ENCODE measurements at places on chromosomes 4 and X.

DNA sequence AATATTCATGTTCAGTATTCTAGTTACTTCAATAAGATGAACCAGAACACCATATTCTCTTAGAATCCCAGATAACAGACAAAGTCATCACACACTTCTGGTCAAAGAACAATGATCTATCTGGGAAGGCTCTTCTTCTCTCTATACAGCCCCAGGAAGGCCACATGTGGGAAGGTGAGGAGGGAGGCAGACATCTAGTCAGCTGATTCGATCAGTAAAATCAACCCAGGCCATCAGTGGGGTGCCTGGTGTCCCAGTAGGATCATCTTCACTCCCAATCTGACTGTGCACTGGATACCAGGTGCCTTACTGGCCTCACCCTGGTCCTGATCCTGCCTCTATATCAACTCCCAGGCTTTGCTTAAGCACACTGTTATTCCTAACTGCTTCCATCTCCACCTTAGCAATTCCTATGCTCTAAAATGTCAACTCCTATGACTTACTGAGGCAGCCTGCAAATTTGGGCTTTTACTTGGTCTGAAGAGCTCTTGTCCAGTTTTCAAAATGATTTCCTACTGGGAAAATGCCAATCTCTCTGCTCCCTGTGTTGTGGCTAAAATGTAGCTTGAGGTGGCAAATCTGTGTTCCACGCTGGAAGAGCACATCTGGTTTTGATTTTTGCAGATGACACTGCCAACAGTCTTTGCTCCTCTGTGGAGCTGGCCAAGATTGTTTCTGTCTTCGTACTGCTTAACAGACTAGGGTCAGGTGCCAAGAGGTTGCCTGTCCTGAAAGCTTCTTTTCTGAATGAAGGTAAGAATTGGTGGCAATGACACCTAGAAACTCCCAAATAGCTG is 128.7 kb downstream of the MGST2 start:
- DNase-seq, result no peak

DNA sequence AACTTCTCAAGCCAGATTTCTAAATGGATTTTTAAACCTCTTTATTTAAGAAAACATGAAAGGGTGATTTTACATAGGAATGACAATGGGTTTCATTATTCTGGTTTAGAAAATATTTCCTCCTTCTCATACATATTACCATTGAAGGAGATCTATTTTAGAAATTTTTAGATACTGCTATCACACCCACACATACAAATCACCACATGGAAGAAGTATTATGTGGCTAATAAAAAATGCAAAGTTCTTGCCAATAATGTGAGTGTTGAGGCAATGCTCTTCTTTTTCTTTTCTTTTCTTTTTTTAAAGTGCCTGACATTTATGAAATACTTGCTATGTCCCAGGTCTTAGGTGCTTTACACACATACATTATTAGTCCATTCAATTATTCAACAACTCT is 6.8 kb downstream of the STAP1 start:
- DNase-seq, result no peak

GRCh38 chr4:94676970-94677369 is 80.8 kb upstream of the BMPR1B start:
- no peak for DNase-seq

- no peak for DNase-seq
Observed at GRCh38 chr4:129232589-129233337, 136.8 kb downstream of the C4orf33 start.

DNA sequence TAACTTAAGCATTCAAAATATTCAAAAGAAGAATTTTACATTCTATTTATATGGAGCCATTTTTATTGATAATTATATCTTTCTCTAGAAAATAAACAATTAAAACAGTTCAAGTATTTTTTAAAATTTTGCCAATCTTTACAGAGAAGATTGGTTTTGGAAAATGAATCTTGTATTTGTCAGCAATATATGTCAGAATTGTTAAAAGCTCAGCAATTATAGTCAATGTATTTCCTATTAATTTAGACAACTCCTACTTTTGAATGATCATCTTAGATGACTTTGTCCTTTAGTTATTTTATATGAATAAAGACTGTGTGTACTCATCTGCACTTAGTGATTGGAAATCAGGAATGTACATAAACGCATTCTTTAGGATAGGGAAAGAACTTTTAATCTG is 223.9 kb upstream of the MAD2L1 start:
- no peak for DNase-seq

DNA sequence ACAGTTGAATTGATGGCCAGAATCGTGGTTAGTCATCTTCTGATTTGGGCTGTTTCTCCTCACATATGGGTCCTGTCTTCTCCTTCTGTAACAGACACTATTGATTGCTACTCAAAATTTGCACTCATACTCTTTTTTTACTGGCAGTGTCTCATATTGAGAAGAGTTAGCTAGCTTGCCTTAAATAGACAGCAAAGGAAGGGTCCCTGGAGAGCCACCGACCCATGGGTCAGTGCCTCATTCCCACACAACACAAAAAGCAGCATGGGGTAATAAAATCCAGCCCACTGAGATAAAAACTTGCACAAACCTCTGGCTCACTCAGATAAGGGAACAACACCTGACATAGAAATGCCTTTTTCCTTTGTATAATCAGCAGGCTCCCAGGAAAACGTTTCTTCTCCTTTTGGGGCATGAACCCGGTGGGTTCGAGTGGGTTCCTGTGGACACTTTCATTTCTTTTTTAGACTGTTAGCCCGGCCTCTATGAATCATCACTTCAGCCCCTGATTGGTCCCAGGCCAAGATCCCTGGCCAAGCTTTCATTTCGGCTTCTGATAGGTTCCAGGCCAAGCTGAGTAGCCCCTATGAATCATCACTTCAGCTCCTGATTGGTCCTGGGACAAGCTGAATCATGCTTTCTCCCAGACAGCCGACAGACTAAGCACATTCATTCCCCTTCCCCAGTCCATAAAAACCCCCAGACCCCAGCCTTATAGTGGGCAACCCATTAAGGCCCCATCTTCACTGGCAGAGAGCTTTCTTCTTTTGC is 408.1 kb downstream of the DCAF12L2 start:
- no peak for DNase-seq

GRCh38 chrX:119784747-119785446 is 6.5 kb downstream of the RPL39 start:
- no peak for DNase-seq

- no peak for DNase-seq
Observed at GRCh38 chrX:136810493-136810892, 29.8 kb upstream of the ARHGEF6 start.

- DNase-seq, result no peak
Observed at GRCh38 chr4:145939441-145939750, 773 bp upstream of the ZNF827 start.

DNA sequence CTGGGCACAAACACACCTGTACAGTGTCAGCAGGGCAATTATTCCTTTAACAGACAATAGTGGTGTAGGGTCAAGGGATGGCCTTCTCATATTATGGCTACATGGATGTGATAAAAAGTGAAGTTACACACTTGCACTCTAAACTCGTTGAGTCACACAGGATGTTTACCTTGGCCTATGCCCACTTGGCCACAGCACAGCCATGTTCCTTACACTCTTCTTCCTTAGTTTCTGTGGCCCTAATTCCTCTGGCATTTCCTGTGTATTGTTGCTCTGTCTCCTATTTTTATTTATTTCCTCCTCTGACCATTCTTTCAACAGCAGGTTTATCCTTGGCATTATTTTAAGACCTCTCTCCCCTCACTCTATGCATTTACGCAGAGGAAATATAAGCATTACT is 86.8 kb upstream of the NPFFR2 start:
- no peak for DNase-seq

- no peak for DNase-seq
Observed at GRCh38 chrX:47633689-47634590, 4.2 kb upstream of the CFP start.

DNA sequence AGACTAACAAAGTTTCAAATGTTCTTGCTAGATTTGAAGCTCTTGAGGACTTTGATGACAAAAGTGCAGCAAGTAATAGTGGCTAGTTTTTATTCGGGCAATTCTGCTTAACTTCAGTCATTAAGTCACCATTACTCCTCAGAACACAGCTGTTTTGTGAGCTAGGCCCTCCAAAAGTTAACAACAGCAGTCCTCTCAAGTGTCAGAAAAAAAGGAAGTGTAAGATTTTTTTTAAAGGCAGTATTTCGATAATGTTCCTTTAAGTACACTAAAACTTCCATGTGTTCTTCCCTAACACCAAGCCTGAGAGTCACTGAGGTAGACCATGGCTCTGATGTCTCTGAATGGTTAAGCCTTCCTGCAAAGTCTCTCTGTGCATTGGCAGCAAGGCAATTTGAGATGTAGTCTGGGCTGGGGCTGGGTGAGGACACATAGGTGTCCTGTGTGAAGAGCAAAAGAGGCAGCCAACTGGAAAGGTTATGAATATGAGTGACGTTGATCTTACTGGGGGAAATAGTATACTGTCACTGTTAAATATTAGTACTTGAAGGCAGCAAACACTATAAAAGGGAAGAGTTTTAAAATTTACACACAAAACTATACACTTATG is 174.0 kb upstream of the MAP3K15 start:
- no peak for DNase-seq

GRCh38 chr4:173527103-173527891 is 2.7 kb downstream of the HAND2 start:
- DNase-seq, result no peak

GRCh38 chr4:176363072-176363471 is 43.3 kb downstream of the SPCS3 start:
- no peak for DNase-seq

GRCh38 chr4:8921465-8921864 is 49.8 kb upstream of the HMX1 start:
- no peak for DNase-seq

DNA sequence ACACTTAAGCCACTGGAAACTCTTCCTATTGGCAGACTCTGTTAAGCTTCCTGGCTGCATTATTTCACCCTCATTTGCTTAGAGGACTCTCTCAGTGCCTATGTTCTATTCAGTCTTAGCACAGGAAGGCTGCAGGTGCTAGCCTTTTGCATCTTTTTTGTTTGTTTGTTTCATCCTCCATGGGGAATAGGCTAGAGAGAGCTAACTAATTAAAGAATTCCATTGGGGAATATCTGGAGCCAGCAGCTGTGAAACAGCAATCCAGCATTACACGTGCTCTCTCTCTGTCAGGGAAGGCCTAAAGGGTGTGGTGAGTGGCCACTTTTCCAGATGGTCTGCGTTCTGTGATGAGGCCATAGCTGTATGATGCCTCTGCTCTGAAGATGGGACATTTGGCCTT is 633.6 kb downstream of the SPRY1 start:
- DNase-seq, result peak; percentile 8

- DNase-seq, result no peak
Observed at GRCh38 chr4:63458010-63458409, 951.2 kb downstream of the TECRL start.

- DNase-seq, result no peak
Observed at GRCh38 chrX:153392642-153393321, 8.4 kb downstream of the PNMA6E start.

- no peak for DNase-seq
Observed at GRCh38 chrX:29662759-29663503, 552.4 kb upstream of the MAGEB2 start.

- DNase-seq, result no peak
Observed at GRCh38 chr4:41430792-41431191, 107.2 kb upstream of the LIMCH1 start.

DNA sequence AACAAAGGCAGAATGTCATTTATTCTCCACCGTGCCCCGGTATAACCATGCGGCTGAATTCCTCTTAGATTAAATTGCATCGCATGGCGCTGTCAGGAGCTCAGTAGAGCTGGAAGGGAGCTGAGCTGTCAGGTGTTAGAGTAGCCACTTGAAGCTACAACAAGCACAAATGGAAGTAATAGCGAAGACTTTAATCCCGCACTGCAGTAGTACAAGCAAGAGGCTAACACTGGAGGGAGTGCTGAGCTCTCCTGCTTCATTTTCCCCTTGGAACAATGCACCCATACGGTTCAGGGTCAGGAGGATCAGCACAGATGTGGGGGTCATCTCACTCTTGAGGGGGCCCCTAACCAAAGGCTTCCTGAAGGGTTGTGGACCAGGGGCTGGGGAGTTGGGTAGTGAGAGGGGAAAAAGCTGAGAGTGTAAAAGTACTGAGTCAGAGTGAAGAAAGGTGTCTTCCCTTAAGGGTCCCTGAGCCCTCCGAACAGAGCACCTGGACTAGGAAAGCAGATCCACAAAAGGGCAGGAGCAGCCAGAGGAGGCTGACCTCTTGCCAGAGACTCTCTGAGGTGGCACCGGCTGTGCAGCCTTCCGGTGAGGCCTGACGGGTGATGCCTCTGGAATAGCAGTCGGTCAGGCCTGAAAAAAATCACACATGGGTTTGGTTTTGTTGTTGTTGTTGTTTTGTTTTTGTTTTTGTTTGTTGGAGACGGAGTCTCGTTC is 36.0 kb upstream of the CBR4 start:
- DNase-seq, result no peak

GRCh38 chr4:159902648-159903047 is 799.8 kb downstream of the RAPGEF2 start:
- no peak for DNase-seq

GRCh38 chrX:131741103-131741581 is 197.3 kb downstream of the OR13H1 start:
- DNase-seq, result no peak

GRCh38 chrX:64190136-64190740 is 15.3 kb downstream of the AMER1 start:
- DNase-seq, result no peak

- DNase-seq, result no peak
Observed at GRCh38 chr4:8394061-8394519, 46.4 kb downstream of the ACOX3 start.

- DNase-seq, result no peak
Observed at GRCh38 chr4:25817059-25817681, 45.6 kb downstream of the SEL1L3 start.

- no peak for DNase-seq
Observed at GRCh38 chr4:40536032-40536431, 93.6 kb downstream of the RBM47 start.

DNA sequence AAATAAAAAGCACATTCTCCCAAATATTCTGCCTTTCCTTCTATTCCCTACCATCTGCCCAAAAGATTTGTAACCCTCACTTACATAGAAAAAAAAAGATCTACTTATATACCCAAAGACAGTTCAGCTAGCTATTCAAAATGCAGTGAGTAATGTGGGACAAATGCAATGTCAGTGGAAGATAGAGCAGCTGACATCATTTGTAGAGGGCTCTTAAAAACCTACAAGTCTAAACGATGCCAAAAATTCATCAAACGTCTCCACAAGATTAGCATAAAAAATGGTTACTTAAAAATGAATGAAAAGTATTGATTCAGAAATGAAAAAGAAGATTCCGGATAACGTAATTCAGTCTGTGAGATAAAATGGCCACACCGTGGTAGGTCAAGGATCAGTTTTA is 96.5 kb downstream of the ASB9 start:
- no peak for DNase-seq

GRCh38 chrX:24846550-24847150 is 152.9 kb downstream of the POLA1 start:
- DNase-seq, result no peak

DNA sequence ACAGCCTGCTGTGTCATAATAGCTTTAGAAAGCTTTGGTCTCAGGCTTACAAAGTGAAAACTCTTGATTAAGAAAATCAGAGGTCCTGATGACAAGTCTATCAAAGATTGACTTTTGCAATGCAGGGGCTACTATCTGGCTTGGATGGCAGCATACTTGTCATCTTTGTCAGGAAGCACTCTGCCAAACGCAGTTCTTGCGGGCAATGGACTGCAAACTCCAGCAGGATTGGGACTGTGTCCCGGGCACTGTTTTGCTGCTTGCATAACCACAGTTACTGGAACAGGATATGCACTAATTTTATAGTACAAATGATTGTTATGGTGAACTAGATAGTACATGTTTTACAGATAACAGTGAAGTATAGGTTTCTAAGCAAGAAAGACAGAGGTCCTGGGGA is 185.6 kb downstream of the IQCM start:
- DNase-seq, result no peak

GRCh38 chr4:74536557-74536956 is 91.6 kb downstream of the AREG start:
- no peak for DNase-seq
